ENCODE measurements at places on chromosomes 4 and X. TPM values are rescaled to one million over a fixed set of nuclear protein-coding genes. Genes with fewer than 3 reads are reported as not detected.

DNA sequence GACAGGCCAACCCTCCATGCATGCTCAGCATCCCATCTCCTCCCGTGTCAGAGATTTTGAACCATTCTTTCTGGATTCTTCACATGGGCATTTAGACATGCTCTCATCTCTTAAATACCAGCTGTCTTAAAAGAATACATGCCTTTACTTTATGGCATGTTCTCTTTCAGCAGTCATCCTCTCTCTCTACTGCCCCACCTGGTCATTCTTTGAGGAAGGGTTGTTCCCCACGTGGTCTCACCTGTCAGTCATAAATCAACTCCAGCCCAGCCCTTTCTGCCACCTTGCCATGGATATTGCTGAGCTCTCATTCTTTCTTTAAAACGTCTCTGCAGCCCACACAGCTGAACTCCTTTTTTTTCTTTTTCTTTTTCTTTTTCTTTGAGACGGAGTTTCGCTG lies 111.3 kb downstream of the ARHGAP10 start:
- peak; percentile 30 for DNase-seq

DNA sequence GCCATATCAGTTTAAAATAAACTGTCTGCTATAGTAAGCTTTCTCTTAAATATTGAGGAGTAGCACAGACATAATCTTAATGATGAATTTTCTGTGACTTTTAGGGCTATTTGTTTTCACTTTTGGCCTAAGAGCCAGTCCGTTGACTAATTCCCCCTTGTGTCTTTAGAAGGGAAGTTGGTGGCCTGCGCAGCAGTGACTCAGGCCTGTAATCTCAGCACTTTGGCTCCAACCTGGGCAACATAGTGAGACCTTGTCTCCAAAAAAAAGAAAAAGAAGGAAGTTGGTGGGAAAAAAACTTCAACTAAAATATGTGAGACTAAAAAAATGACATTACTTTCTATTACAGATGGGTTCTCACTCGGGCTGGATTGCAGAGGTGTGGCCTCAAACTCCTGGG lies 3.4 kb downstream of the NCAPG start:
- DNase-seq, result no peak

GRCh38 chr4:122901247-122902010 lies 21.0 kb downstream of the NUDT6 start:
- no peak for DNase-seq

DNA sequence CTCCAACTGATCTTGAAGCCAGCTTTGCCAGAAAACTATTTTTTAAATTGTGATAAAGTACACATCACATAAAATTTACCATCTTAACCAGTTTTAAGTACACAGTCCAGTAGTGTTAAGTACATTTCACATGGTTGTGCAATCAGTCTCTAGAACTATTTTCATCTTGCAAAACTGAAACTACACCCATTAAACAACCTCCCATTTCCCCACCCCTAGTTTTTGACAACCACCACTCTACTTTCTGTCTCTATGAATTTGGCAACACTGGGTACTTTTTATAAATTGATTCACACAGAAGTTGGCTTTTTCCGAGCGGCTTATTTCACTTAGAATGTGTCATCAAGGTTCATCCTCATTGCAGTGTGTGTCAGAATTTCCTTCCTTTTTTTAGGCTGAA lies 31.0 kb downstream of the TRPC5 start:
- no peak for DNase-seq

- DNase-seq, result no peak
Measured at GRCh38 chrX:97858592-97858991, 974.9 kb downstream of the RPA4 start.

GRCh38 chr4:134343081-134343480 lies 141.5 kb upstream of the PABPC4L start:
- DNase-seq, result no peak

PITX2 gene
- 1.5 TPM for polyA plus RNA-seq

DNA sequence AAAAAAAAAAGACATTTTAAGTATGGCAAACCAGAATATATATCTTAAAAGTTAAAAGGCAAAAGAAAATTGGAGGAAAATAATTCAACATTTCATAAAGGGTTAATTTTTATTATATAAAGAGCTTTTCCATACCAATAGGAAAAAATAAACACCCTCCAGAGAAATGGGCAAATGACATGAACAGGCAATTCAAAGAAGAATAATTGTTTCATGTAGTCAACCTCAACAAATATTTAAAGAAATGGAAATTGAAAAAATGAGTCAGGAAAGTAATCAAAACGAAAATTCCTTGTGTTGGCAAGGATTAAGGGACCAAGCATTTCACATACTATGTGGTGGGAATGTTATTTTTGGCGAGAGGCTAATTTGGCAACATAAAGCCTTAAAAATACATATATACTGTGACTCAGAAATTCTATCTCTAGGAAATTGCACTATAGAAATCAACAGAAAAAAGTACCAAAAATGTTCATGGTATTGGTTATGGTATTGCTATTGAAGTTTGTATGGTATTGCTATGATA lies 87.6 kb downstream of the HAUS3 start:
- DNase-seq, result no peak

CDKL2 gene
- polyA plus RNA-seq, result 0.88 TPM

GRCh38 chr4:153207567-153207966 lies 3.3 kb downstream of the TRIM2 start:
- peak; percentile 35 for DNase-seq

HHIP gene
- 1.0 TPM for polyA plus RNA-seq

GRCh38 chr4:107261241-107261874 lies 225.2 kb upstream of the DKK2 start:
- DNase-seq, result no peak

- no peak for DNase-seq
Measured at GRCh38 chrX:103552236-103552635, 32.9 kb upstream of the RAB40A start.

DNA sequence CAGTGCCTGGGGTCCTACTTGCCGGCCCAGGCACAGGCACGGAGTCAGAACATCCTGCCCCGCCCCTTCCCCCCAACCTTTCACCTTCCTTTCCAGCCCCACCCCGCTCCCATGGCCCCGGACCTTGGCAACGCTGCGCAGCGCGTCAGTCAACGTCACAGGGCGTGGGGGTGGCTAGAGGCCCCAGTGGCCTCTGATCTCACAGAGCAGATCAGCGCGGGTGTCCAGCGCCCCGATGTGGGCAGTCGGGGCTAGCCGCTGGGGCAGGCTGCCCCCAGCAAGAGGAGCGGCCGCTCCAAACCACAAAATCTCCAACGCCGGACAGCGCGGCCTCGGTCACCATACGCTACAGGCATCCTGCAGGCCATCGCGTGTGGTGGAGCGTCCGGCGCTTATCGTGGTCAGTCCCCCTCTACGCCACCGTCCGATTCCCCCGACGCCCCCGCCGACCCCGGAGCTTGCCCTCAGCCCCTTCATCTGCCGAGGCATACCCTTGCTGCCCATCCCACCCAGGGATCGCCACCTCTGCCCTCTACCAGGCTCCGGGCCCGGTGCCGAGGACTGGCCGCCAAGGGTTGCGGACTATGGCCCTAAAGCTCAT lies 69.6 kb upstream of the APOOL start:
- no peak for DNase-seq

OPN1MW3 gene
- not detected for polyA plus RNA-seq

GUCY1B1 gene
- polyA plus RNA-seq, result 0.14 TPM

- peak; percentile 34 for DNase-seq
Measured at GRCh38 chrX:152897222-152898131, at the start of gene ZNF185. Gene ZNF185, plus strand, starts transcription at chrX:152898067. Its CDS starts 16,423 bp downstream, at chrX:152914490.

HGFAC gene
- polyA plus RNA-seq, result 0.24 TPM

DNA sequence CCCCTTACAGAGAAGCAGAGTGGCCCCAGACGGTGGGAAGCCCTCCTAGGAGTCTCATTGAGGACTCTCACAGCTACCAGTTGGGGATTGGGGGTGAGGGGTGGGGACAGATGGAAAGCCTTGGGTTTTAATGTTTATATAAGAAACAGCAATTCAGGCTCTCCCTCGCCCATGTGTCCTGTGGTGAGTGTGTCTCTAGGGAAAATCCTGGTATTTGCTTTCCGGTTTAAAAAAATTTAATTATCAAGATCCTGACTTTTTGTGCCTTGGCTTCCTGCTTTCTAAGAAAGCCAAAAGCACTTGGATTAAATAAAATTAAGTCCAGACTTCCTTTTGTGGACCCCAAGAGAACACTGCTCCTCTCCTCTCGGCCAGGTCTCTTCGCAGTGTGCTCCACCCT lies 93.8 kb downstream of the SOWAHB start:
- no peak for DNase-seq

ZXDB gene
- polyA plus RNA-seq, result 4.8 TPM

SPANXA2 gene
- polyA plus RNA-seq, result 0.18 TPM

NSG1 gene
- polyA plus RNA-seq, result 0.25 TPM

GAGE12E gene
- polyA plus RNA-seq, result not detected

CTAG1A gene
- not detected for polyA plus RNA-seq

LPAR4 gene
- not detected for polyA plus RNA-seq
